IMR-90 (cell line): ENCODE measurements at places on chromosomes 2 and 18.

DNA sequence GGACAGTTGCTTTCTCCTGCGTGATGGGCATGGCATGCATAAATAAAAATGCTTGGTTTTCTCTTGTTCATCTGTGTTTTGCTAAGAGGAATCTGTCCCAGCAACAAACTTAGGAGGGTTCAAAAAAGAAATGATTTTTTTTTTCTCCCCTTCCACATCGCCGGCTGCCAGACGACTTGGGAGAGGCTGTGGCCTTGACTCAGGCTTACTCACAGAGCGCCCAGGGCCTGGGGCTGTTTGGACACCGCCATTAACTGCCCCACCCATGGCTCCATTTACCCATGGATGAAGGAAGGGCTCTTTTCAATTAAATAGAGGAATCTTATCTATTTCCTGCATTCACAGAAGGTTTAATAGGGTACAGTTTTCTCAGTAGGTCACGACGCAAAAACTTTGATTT is 22.3 kb upstream of the SERPINB5 start:
- DNase-seq: no peak
- no peaks in the 10 kb centered on the region for H3K4me1 ChIP-seq
- no peaks in the 10 kb centered on the region for H3K36me3 ChIP-seq

GRCh38 chr2:207131594-207131993 is 34.2 kb downstream of the KLF7 start:
- H3K36me3 ChIP-seq: 0 out of 2 replicates have a peak, but pooled peaks cover 3% of the 10 kb centered on the region
- H3K4me3 ChIP-seq: no peak overlapping the region
- DNase-seq: no peak

GRCh38 chr2:39632876-39633275 is 32.8 kb upstream of the TMEM178A start:
- no peak overlapping the region for H3K27ac ChIP-seq
- no peaks in the 10 kb centered on the region for H3K27me3 ChIP-seq
- H3K4me1 ChIP-seq: peaks cover 6% of the 10 kb centered on the region; the same call in 1 of the 2 replicates
- H3K36me3 ChIP-seq: no peaks in the 10 kb centered on the region

DNA sequence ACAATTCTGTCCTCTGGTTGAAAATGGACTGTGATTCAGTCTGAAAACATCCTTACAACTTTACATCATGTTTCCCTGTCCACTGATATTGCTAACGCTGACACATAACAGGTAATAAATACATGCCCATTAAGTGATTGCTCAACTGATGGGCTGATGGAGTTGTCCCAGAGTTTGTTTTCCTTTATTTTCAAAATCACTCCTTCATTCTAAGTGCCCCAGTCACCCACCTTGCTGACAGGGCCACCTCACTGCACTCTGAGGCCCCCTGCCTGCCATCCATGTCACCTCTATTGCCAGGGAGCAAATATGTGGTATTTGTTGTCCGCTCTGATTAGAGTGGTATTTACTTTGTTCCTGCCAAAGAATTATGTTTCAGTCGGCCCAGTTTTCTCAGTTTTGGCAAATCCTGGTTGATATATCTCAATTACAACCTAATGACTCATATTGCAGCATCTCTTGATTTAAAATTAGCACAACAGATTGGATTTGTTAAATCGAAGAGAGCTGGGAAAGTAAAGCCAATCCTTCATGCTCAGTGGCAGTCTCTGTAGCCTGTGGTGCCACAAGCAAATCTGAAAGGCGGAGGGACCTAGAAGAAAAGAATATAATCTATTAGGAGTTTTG is 105.1 kb downstream of the RDH14 start:
- peak overlapping the region; percentile 73; the same call in 1 of the 2 replicates for H3K27ac ChIP-seq
- H3K27me3 ChIP-seq: no peaks in the 10 kb centered on the region
- H3K4me1 ChIP-seq: peaks cover 16% of the 10 kb centered on the region
- peak; percentile 89 for DNase-seq

- H3K27ac ChIP-seq: no peak overlapping the region
- H3K27me3 ChIP-seq: peaks cover 13% of the 10 kb centered on the region
- H3K4me3 ChIP-seq: no peak overlapping the region
- no peaks in the 10 kb centered on the region for H3K4me1 ChIP-seq
These were observed 402.7 kb downstream of the SETBP1 start for GRCh38 chr18:45083226-45083855.

GRCh38 chr2:39787950-39788349 is 8.9 kb upstream of the THUMPD2 start:
- peak; percentile 43 for DNase-seq
- peaks cover 6% of the 10 kb centered on the region for H3K4me1 ChIP-seq
- no peaks in the 10 kb centered on the region for H3K27me3 ChIP-seq
- no peak overlapping the region for H3K27ac ChIP-seq
- no peaks in the 10 kb centered on the region for H3K36me3 ChIP-seq

- no peak overlapping the region for H3K27ac ChIP-seq
These were observed 224.3 kb upstream of the FOSL2 start for GRCh38 chr2:28168376-28168775.

- H3K27me3 ChIP-seq: no peaks in the 10 kb centered on the region
- H3K4me3 ChIP-seq: no peak overlapping the region
These were observed 98.7 kb downstream of the ACVR1 start for GRCh38 chr2:157777427-157777826.

DNA sequence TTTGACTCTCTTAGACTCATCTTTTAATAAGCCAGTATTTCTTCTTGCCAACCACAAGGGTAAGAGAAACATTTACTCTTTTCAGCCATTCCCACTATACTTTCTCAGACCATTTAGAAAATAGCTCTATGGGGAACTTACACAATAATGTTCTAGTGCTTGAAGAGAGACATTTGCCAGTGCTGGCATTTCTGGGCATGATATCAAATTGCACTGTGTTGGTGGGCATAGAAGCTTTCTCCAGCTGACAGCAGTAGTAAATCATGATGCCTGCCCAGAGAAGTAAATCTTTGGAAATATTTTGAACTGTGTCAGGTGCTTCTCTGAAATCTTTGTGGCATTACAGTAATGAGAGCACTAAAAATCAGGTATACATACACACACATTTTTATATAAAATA is 346.6 kb downstream of the CBLN2 start:
- H3K4me3 ChIP-seq: no peak overlapping the region
- no peaks in the 10 kb centered on the region for H3K27me3 ChIP-seq
- DNase-seq: no peak
- no peak overlapping the region for H3K27ac ChIP-seq
- H3K4me1 ChIP-seq: no peaks in the 10 kb centered on the region

DNA sequence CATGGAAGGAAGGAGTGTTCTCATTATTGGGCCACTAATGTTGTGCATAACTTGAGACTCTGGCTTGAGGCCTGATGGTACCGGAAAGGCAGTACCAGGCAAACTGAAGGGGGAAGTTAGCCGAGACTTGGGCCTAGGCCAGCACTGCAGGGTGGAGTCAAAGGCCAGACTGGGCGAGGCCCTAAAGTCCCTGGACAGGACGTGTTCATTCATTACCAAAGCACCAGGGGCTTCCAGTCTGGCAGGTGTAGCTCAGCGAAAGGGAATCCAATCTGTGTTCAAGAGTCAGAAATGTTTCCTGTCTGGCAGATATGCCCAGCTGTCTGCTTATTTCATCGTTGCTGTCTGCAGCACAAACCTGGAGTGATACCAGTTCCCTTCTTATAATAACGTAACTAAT is 4.7 kb upstream of the ITSN2 start:
- no peak overlapping the region for H3K27ac ChIP-seq
- DNase-seq: no peak
- no peaks in the 10 kb centered on the region for H3K4me1 ChIP-seq
